Hepatic stellate cell (primary cell): ENCODE measurements at places on chromosomes 16 and 17.

DNA sequence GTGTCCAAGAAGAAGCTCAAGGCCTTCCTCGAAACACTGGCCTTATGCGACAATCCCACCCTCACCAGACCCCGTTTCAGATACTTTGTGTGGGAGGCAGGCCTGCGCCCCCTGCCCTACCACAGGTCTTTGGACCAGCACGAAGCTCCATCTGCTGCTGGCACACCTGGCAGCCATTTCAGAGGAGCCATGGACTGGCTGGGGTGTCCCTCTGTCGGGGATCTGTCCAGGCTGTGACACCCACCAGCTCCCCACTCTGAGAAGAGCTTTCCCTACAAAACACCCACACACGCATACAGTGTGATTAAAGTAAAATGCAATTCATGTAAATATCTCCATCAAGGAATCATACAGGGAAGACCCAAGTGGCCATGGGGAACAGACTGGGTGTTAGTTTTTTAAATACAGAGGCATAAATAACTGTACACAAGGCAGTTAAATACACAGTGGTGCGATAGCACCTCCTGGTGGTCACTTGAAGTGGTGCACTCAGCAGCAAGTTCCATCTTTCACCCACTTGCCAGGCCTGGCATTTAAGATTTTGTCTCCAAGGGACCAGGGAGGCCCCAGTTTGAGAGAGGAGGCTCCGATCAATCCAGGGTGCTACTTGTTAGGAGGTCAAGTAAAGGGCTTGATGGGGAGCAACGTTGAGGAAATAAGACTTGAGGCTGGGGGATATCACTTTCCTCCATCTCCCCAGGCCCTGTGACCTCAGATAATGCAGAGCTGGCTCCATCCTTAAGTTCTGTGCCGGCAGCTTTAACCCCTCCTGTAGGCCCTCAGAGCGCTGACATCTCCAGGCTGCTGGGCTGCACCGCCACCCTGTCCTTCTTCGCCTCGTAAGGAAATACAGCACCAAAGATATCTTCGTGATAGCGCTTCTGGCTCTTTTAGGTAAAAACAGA, 43.6 kb downstream of the NOS2 start:
- no peak for DNase-seq

DNA sequence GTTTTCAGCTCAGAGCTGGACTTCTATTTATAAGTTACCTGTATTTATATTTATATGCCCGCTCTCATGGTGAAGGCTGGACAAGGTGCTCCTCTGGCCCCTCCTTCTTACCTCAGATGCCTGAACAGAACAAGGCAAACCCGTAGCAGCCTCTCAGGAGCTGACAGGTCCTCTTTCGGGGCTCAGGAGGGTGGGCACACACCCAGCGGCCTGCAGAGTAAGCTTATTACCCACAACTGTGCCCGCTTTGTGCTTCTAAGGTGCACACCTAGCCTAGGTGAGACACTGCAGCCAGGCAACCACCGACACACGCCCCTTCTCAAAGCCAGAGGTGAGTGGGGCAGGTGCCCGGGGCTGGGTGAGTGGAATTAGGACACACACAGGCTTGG, 5.3 kb downstream of the NKIRAS2 start:
- DNase-seq = no peak

- peak; percentile 55 for DNase-seq
Observed at GRCh38 chr16:85557083-85557970, 55.8 kb upstream of the GSE1 start.

DNA sequence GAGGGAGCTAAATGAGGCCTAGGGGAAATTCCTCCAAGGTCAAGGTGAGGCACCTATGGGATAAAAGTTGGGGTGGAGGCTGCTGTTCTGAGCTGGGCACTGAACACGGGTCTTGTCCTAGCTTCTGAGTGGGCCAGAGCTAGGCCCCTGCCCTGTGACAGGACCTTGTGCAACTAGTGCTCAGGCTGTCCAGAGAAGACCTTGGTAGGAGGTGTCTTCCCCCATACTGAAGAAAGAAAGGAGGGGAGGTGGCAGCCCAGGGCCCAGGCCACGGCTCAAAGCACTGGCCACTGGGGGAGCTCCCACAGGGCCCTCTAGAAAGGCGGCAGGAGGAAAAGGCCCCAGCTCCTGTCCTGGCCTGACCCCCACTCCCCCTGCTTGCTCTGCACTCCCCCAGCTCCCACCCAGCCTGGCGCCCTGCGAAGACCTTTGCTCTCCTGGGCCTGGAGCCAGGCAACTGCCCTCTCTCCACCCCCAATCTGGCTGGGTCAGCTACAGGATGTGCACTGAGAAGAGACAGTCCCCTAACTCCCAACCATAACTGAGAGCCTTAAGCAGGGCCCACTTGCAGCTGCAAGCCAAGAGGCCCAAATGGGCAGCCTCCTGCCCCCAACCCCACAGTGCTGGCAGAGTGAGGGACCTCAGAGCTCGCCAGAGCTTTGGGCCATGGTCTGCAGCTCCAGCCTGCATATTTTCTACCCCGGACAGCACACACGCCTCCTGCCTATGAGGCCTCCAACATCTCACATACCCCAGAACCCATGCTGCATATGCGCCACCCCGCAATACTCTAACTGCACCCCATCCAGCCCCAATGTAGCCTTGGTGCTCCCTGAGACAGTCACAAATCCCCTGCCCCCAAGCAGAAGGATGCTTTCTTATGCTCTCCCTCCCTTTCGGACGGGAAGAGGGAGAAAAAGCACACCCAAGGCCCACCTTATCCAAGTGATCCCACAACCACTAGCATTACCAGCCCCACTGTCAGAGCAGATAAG, 15.3 kb downstream of the HSD11B2 start:
- no peak for DNase-seq

- DNase-seq = no peak
Observed at GRCh38 chr17:31838636-31839225, 20.3 kb downstream of the COPRS start.

DNA sequence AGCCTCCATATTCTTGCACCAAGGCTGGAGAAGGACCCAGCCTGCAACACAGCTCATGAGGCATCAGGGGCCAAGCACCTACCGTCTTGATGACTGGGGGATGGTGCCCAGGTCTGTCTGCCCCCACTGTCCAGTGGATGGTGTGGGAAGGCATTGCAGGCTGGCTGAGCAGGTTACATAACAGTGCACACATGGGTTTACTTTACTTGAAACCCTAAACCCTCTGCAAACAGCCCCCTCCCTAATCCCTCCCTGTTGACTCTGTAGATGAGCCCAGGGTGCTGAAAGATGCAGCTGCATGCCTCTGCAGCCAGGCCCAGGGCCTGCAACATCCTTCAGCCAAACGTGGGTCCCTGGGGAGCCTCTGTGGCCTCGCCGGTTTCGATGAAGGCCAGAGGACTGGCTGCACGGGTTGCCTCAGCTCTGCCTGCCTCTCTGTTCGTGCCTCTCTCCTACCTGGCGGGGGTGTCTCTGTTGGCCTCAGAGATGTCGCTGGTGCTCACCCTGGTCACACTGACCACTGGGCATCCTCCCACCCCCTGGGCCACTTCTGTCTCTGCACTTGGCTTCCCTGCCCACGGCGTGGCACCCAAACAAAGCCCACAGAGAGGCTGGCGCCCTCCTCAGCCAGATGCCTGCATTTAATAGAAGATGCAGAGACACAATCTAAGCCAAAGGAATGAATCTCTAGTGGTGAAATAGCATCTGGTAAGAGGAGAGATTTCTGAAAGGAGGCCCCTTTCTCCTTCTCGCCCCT, 95.1 kb downstream of the METRNL start:
- DNase-seq = peak; percentile 47

GRCh38 chr17:67216578-67217320, 28.2 kb downstream of the HELZ start:
- DNase-seq = no peak
